GM12878 (cell line): ENCODE measurements at places on chromosomes 5 and 9. TPM values are rescaled to one million over a fixed set of nuclear protein-coding genes. Genes with fewer than 3 reads are reported as not detected.

DNA sequence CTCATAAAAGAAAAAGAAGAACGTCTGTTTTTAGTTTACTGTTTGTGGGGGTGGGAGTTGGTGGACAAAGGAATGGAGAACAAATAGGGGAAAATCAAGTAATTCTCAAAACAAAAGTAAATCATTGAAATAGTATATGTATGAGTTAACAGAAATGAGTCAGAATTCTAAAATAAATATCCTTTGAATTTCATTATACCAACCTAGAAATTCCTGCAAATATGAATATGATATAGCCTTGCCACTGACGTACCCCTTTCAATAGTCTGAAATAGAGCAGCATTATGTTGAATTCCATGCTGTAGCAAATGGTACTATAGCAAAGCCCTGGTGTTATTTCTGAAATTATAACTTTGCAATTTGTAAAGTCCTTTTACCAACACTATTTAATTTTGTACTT, 29.6 kb upstream of the DTWD2 start:
- no peak for DNase-seq

DNA sequence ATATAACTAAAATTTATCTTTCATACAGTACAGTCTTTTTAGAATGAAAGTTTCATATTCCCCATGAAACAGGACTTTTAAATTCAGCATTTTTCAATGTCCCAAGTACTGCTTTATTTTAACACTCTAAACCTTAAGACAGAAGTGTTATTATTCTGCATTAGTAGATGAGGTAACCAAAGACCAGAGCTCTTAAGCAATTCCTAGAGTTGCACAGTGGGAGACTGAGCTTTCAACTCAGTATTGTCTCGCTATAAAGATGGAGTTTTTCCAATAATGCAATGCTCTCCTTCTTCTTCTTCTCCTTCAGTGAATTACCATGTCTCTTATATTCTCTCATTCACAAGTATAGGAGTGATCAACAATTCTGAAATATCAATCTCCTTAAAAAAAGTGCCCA, 479.7 kb downstream of the CETN3 start:
- no peak for DNase-seq

DNA sequence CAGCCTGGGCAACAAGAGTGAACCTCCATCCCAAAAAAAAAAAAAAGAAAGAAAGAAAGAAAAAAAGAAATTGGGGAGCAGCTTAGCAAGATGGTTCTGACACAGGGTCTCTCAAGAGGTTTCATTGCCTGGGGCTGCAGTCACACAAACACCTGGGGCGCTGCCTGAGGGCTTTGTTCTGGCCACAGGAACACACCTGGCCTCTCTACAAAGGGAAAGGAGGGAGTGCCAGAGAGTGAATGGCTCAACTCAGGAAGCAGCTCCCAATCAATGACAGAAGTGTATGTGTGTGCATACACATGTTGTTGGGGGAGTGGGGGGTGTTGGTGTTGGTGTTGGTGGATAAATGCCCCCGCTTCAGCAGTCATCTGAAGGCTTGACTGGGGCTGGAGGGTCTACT, 32.4 kb upstream of the CTNNA1 start:
- no peak for DNase-seq

- DNase-seq: no peak
Observed at GRCh38 chr5:6704361-6704851, 8.8 kb upstream of the TENT4A start.

- no peak for DNase-seq
Observed at GRCh38 chr5:3191585-3191984, 404.0 kb upstream of the IRX1 start.

DNA sequence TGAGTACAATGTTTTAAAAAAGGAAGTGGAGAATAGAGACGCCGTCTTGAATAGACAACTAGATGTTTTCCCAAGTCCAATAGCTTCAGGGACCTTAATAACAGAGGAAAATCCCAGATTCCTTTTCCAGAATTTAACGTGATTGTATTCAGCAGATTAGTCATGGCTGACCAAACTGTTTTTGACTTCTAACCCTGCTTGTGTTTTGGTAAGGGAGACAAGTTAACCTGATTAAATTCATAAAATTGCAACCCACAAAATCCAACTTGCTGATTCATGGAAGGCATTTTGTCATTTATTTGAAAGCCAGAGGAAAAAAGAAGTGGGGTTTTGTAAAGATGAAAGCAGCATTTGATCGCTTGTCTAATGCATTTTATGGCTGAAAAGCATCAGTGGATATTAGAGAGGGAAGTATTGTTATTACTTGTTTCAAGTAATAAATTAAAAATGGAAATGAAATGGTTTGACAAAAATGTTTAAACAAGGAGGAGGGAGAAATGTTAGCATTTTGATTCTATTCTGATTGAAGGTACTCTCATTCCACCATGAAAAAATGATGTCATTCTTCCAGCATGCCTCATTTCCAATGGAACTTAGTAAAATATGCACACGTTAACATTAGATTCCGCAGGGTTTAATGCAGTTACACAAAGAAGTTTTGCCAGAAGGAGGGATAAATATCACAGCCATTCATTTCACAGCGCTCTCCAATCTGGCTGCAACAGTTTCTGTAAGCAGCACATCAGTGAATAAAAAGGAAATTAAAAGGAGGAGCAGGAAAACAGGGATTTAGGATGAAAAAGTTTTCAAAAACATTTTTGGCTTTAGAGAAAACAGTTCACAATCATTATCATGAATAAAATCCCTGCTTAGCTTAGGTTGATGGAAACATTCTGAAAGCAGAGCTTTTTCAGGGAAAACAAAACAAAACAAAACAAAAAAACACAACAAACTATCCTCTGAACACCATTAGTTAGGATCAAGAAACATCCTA, 314.7 kb downstream of the PRR16 start:
- DNase-seq: no peak

The PLAC8L1 gene
- not detected in 2 replicates for total RNA-seq
